ENCODE measurements at places on chromosomes 1 and 21. TPM values are rescaled to one million over a fixed set of nuclear protein-coding genes. Genes with fewer than 3 reads are reported as not detected.
A peak's percentile ranks its signal among the peaks of the same experiment; 100 is the strongest.

Gene HSPA6
- 31.9 TPM for total RNA-seq

Gene FCMR
- not detected for total RNA-seq

Gene KRTAP21-2
- total RNA-seq: not detected

Gene CYP4Z1
- total RNA-seq: not detected

Gene LDLRAD1
- not detected for total RNA-seq

Gene HAX1
- total RNA-seq: 184 TPM

Gene KCNK1
- total RNA-seq: not detected

Gene OR2L2
- not detected for total RNA-seq

Gene SERINC2
- total RNA-seq: 2.7 TPM

Gene SHE
- total RNA-seq: not detected

Gene AIM2
- total RNA-seq: 1.7 TPM

Gene NBPF4
- total RNA-seq: not detected

Gene LHX8
- not detected for total RNA-seq

- no peak overlapping the region for H3K27ac ChIP-seq
- no peaks in the 10 kb centered on the region for H3K4me1 ChIP-seq
- DNase-seq: no peak
- no peaks in the 10 kb centered on the region for H3K36me3 ChIP-seq
- no peak overlapping the region for H3K4me3 ChIP-seq
- no peaks in the 10 kb centered on the region for H3K27me3 ChIP-seq
Observed at GRCh38 chr21:35351434-35351833, 302.3 kb upstream of the RUNX1 start.

DNA sequence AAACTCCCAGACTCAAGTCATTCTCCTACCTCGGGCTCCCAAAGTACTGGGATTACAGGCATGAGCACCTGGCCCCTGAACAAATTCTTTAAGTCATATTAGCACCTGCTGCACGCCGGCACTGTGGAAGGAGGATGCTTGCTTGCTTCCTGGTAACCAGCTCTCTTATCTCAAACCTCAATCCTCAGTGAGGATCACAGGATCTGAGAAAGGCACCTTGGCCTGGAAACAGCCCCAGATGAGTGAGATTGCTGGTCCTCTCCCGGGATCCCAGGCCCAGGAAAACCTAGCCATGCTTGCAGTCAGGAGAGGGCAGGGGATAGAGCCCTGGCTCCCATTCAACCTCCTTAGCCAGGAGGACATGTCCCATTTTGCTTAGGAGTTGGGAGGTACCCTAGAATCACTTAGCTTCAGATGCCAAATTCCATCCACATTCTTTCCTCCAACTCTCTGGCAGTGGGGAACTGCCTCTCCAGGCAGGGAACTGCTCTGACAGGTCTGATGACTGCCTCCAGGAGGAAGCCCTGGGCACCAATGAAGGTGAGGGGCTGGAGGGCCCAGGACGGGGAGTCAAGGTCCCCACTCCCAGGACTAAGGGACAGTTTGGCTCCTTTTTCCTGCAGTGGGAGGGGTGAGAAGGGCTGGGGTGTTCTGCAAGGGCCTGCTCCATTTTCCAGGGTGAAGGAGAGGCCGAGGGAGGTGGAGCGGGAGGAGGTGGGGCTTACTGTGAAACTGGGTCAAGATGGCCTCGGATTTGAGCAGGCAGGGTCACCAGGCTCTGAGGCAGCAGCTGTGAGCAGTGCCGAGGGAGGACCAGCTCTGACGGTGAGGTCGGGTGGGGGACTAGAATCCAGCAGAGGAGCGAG, 9.5 kb downstream of the GPR37L1 start:
- H3K4me3 ChIP-seq: no peak overlapping the region
- no peaks in the 10 kb centered on the region for H3K27me3 ChIP-seq
- no peaks in the 10 kb centered on the region for H3K4me1 ChIP-seq
- no peak for DNase-seq
- peaks cover 8% of the 10 kb centered on the region for H3K36me3 ChIP-seq

DNA sequence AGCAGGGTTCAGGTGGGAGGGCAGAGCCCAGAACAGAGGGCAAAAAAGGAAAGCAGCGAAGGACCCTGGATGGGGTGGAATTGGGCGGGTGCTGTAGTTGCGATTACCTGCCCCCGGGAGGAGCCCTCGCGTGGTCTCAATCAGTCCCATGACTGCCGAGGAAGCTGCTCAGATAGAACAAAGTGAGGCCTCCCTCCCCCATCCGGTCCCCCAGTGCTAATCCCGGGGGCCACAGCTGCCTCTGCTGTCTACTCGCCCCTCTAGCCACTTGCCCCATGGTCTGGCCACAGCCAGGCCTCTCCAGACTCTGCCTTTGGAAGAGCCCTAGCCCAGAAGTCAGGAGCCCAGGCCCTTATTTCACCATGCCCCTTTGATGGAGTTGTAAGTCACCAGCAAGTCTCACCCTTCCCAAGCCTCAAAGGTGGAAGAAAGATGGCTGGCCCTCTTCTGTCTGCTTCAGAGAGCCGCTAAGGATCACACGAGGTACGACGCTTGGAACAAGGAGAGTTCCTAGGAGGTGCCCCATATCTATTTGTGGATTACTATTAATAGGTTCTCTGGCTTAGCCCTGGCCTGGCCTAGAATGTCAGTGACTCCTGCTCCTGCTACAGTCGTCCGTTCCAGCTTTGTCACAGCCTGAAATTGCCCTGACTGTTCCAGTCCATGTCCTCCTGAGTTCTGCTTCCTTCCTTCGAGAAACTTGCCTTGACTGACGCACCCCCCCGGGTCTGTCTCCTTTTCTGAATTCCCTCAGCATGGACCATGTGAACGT, 16.4 kb downstream of the ECHDC2 start:
- no peaks in the 10 kb centered on the region for H3K4me1 ChIP-seq
- H3K27me3 ChIP-seq: no peaks in the 10 kb centered on the region
- H3K36me3 ChIP-seq: no peaks in the 10 kb centered on the region
- no peak overlapping the region for H3K4me3 ChIP-seq
- H3K27ac ChIP-seq: no peak overlapping the region
- peak; percentile 66 for DNase-seq

DNA sequence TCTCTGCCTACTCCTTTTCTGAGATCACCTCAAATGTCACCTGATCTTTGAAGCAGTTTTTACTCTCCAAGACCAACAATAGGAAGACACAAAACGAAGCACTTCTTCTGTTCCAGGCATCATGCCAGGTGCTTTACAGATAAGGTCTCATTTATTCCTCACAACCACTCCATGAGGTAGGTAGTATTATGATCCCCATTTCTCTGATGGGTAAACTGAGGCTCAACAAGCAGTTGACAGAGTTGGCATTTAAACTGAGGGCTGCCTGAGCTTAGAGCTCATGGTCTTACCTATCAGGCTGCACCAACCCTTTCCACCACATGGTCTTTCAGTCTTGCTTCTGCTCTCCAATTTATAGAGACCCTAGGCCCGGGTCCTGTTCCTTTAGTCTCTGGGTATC, 147.2 kb upstream of the JUN start:
- H3K4me3 ChIP-seq: no peak overlapping the region
- H3K4me1 ChIP-seq: no peaks in the 10 kb centered on the region
- no peaks in the 10 kb centered on the region for H3K36me3 ChIP-seq
- no peak overlapping the region for H3K27ac ChIP-seq
- DNase-seq: peak; percentile 15

- H3K4me3 ChIP-seq: peak within 1 kb of the TSS; percentile 47
- H3K27me3 ChIP-seq: no peaks in the 10 kb centered on the region
- peak within 1 kb of the TSS; percentile 96 for H3K27ac ChIP-seq
- 0 out of 2 replicates have a peak, but pooled peaks cover 9% of the 10 kb centered on the region for H3K36me3 ChIP-seq
- DNase-seq: peak; percentile 90
Observed at GRCh38 chr1:155940993-155941844, at the start of gene RXFP4. Gene RXFP4 (plus strand): TSS chr1:155941638. CDS start chr1:155941710, 72 bp downstream.

GRCh38 chr21:41520560-41521442, 12.8 kb upstream of the TMPRSS2 start:
- H3K4me1 ChIP-seq: no peaks in the 10 kb centered on the region
- DNase-seq: no peak
- no peak overlapping the region for H3K4me3 ChIP-seq
- H3K27me3 ChIP-seq: no peaks in the 10 kb centered on the region
- H3K36me3 ChIP-seq: no peaks in the 10 kb centered on the region

DNA sequence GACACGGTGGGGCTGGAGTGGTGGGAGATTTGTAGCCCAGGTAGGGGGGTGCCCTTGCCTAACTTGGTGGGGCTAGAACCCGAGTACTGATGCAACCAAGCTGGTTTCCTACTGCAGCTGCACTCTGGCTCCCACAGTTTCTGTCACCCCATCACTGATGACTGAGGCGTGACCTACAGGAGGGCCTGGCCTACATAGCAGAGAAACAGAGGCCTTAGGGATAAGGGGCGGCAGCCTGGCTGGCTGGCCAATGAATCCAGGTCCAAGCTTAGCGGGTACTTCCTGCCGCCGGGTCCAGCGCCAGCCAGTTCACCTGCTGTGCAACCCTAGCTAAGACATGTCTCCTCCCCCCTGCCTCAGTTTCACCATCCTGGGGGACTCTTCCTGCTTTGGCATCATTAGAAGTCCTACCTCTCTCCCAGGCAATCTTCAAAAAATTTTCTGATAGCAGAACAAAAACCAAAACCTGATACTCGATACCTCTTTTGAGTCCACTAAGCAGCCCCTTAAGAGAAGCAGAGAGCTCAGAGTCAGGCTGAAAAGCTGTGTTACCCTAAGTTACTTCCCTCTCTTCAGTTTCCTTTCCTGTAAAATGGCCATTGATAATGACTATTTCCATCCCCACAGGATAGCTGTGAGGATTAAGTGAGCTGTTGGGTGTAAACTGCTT, 27.3 kb upstream of the RNF19B start:
- H3K36me3 ChIP-seq: no peaks in the 10 kb centered on the region
- H3K4me3 ChIP-seq: peak overlapping the region; percentile 37
- no peak for DNase-seq
- H3K4me1 ChIP-seq: peaks cover 37% of the 10 kb centered on the region

DNA sequence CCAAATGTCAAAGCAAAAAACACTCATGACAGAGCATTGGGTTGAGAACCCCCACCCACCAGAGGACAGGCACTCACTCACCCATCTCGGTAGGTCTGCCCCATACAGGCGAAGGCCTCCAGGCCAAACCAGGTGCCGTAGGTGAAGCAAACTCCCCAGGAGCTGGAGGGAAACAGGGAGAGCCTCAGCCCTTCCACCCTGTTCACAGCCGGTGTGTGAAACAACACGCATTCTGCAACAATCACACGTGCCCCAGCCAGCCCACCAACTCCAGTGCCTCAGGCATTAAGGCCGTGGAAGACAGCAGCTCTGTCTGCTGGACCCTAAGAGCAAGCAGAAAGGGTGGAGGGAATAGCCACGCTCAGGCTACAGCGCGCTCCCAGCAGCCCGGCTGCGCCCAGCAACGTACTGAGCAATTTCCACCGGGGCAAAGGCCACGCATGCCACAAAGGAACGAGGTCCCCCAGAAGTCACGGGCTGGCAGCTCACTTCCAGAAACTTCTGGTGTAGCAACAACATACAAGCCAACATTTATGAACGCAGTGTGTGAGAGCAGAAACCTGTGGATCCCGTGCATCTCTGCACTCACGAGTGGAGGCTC, 11.4 kb upstream of the SPATC1L start:
- no peaks in the 10 kb centered on the region for H3K27me3 ChIP-seq
- H3K4me3 ChIP-seq: no peak overlapping the region
- H3K4me1 ChIP-seq: no peaks in the 10 kb centered on the region
- H3K36me3 ChIP-seq: peaks cover 43% of the 10 kb centered on the region

- H3K27me3 ChIP-seq: no peaks in the 10 kb centered on the region
- no peak for DNase-seq
- H3K4me3 ChIP-seq: no peak overlapping the region
- H3K27ac ChIP-seq: no peak overlapping the region
- H3K36me3 ChIP-seq: no peaks in the 10 kb centered on the region
Observed at GRCh38 chr1:239218301-239218700, 168.1 kb upstream of the CHRM3 start.

DNA sequence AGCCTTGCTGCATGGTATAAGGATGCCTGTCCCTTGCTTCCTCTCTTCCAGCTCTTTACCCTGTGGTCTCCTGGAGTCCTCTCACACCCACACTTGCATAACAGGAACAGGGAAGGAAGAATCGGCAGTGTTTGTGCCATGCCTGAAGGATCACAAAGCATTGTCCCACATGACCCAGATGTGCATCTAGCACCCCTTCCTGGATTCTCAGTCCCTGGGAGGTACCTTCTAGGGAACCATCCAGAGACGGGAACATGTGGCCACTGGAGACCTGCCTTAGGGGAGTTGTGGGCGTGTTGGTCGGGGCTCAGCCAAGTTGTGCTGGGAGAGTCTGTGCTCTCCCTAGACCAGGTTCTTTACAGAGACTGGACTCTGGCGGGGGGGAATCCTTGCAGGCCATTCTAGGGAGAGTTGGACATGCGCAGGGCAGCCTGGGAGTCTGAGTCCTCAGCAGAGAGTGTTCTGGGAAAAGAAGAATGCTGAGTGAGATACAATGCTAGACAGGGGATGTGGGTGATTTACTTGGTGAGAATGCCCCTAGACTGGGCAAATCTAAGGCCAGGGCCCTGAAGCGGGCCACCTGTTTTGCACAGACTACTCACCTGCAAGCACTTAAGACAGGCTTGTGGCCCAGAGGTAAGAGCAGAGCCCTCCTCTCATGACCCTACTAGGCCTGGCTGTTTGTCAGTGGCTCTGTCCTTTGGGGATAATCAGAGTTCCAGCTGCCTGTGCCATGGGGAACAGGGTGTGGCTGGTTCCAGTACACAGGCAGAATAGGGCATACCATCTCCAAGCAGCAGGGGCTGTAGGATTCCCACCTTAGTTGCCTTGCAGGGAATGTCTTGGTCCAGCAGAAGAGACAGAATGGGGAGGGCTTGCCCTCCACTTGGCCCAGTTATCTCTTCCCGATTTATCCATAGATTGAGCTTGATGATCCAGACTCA, 89.8 kb downstream of the MAN1C1 start:
- no peak for DNase-seq
- H3K4me1 ChIP-seq: no peaks in the 10 kb centered on the region
- no peaks in the 10 kb centered on the region for H3K27me3 ChIP-seq
- H3K4me3 ChIP-seq: no peak overlapping the region

- no peak for DNase-seq
- H3K27ac ChIP-seq: no peak overlapping the region
- no peaks in the 10 kb centered on the region for H3K36me3 ChIP-seq
- no peaks in the 10 kb centered on the region for H3K27me3 ChIP-seq
- H3K4me3 ChIP-seq: no peak overlapping the region
Observed at GRCh38 chr1:194534784-194535183, 1348.4 kb upstream of the B3GALT2 start.

All from Karpas-422 (cell line).